ENCODE measurements at places on chromosomes 2 and 18.
A peak's percentile ranks its signal among the peaks of the same experiment; 100 is the strongest.

- DNase-seq = peak; percentile 18
These were observed 525.6 kb downstream of the MBD2 start for GRCh38 chr18:53698907-53699306.

- DNase-seq = no peak
These were observed 342.0 kb downstream of the TXNL1 start for GRCh38 chr18:56296381-56296780.

DNA sequence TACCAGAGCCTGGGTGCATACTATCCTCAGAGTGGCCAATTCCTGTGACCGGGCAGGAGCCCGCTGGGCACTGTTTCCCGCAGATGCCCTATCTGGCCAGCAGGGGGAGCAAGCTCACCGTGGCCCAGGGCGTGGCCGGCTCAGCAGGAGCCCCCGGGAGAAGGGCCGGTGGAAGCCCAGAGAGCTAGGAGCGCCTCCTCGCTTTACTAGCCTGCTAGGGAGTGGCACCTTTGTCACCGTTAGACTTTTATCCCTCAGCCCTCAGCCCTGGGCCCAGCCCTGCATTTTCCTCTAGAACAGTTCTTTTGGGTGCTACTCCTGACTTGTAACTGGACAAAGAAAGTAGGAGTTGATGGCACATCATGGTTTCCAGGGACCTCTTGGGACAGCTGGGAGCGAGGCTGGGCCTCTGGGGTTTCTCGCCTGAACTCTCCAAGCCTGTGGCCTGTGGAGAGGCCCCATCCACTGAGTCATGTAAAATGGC lies 24.0 kb downstream of the TMEM177 start:
- DNase-seq = no peak

- DNase-seq = no peak
These were observed 13.2 kb downstream of the TXNDC2 start for GRCh38 chr18:9898792-9899549.

- DNase-seq = no peak
These were observed 1.2 kb downstream of the RAB12 start for GRCh38 chr18:8610459-8610851.

GRCh38 chr2:206259376-206260187 lies 14.9 kb upstream of the ZDBF2 start:
- DNase-seq = no peak

GRCh38 chr2:56127010-56127409 lies 56.8 kb upstream of the CCDC85A start:
- DNase-seq = no peak

DNA sequence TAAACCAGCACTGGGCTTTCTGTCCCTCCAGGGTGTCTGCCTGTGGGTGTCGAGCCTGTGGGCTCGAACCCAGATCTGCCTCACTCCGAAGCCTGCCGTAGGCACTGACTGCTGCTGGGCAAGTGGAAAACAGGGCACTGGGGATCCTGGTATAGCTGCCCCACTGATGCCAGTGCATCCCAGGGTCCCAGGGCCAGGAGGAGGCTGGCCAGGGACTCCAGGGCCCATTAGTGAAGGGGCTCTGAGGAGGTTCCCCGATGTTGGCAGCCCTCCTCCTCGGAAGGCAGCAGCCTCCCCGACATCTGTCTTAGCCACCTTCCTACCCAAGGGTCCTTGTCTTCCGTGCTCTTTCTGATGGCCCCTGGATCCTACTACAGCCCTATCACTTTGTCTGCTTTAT lies 96.1 kb downstream of the RTN4 start:
- DNase-seq = no peak

DNA sequence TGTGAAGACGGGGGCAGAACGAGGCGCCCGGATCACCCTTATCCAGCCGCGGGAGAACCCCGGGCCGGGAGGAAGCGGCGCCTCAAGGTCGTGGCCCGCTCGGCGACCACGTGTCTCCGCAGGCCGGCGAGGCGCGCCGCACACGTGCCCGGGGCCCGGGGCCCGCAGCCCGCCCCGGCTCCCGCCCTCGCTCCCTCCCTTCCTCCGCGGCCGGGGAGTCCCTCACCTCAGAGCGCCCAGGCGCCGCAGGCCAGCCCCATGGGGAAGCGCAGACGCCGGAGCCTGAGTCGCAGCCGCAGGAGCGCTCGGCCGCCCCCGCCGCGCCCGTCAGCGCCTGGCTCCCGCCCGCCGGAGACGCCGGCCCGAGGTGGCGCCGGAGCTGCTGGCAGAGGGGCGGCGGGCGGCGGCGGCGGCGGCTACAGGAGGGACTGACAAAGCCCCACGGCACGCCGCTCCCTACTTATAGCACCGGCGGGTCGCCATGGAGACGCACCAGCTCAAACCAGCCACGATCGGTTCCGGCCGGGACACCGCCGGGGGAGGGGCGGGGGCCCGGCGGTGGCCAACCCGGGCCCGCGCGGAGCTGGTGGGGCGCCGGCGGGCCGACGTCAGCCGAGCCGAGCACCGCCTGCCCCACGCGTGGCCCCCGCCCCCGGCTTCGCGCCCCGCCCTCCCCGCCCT lies at the start of gene ODC1:
TSS of gene ODC1 (minus strand) at position 433 of the 681 bp plus-strand sequence. CDS start 3,295 bp downstream, outside the sequence.
- peak; percentile 70 for DNase-seq

DNA sequence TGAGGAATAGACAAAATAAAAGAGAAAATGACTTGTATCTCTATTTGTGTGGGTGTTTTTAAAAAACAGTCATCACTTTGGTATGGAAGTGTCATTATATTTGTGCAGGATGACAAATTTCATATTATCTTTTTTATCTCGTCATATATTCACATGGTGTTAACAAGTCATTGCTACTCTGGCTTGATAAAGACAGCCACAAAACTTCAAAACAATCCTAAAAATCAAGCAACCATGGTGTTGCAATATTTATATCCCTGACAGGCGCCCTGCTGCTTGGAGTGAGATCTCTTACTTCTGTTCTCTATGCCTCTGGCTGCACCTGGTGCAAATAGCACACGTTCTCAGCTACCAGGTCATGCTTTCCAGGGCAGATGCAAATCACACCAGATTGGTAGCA lies 278.0 kb upstream of the EPHA4 start:
- DNase-seq = no peak

- no peak for DNase-seq
These were observed 18.4 kb downstream of the RIOK3 start for GRCh38 chr18:23471486-23471885.

GRCh38 chr2:69134306-69134945 lies 121.4 kb downstream of the ANTXR1 start:
- DNase-seq = no peak

DNA sequence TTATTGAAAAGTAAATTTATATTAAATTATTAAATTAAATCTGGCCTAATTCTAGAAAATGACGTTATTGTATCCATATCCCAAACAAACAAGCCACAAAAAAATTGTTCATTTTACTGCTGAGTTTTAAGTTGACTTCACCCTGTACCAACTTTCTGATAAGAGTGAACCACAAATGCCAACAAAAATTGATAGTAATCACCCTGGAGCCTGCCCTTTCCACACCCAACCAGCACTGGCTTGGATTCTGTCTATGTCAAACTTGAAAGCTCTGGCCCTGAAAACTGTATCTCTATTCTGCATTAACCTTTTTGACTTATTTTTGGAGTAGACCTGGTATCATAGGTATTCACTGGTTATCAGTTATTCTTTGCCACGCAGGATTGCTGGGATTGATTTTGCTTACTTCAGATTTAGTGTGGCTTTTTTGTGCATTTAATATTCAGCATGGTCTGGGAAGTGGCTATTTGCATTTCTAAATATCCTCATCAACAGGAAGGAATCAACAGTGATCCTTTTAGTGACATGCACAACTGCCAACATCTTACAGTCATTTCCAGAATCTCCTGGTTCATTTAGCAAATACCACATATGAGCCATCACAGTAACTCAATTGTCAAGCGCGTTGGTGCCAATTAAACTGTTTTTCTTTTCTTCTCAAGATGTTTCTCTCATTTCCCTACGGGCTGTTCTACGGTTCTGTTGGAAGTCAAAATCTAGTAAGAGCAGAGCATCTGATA lies 11.4 kb upstream of the SRBD1 start:
- no peak for DNase-seq

- no peak for DNase-seq
These were observed 96.2 kb upstream of the ARHGAP28 start for GRCh38 chr18:6633310-6633709.

DNA sequence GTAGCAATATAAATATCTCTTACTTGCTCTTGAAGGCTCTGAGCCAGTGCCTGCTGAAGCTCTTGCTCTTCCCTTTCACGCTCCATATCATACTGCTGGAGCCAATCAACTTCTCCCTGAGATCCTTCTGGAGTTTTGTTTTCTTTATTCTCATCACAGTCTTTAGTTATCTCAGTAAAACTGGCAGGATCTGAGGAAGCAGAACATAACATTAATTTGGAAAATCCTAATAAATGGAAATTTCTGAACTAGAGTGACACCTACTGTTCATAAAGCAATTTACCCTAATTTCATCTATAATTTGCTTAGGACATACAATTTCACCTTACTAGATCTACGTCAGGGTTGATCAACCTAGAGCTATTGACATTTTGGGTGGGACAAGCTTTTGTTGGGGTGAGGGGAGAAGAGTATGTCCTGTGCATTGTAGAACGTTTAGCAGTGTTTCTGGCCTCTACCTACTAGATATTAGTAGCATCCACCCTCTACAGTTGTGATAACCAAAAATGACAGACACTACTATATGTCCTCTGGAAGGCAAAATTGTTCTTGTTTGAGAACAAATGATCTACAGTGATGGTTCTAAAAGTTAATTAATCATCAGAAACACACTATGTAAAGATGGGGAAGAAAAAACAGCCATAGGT lies 47.2 kb downstream of the VIL1 start:
- peak; percentile 2 for DNase-seq

- peak; percentile 22 for DNase-seq
These were observed 5.6 kb downstream of the BCL11A start for GRCh38 chr2:60547841-60548240.

GRCh38 chr2:31188131-31188530 lies 29.2 kb downstream of the CAPN14 start:
- DNase-seq = no peak

GRCh38 chr2:159209341-159210306 lies 76.9 kb downstream of the WDSUB1 start:
- DNase-seq = no peak

DNA sequence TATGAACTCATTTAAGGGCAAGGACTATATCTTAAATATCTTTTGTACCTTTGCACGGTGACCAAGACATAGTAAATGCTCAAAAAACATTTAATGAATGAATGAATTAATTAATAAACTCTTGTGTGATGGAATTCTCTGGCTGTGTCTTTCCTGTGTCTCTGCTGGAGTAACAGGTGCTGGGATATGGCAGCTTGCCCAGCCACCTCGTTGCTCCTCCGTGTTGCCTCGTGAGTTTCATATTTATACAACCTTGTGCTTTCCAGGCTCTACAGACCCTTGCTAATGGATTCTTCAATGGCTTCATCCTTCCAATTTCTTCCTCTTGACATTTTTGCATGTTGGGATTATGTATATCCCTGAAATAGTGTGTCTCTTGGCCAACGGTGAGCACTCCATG lies 30.4 kb downstream of the CTAGE1 start:
- no peak for DNase-seq

GRCh38 chr2:38866773-38867443 lies 8.8 kb downstream of the DHX57 start:
- peak; percentile 84 for DNase-seq

DNA sequence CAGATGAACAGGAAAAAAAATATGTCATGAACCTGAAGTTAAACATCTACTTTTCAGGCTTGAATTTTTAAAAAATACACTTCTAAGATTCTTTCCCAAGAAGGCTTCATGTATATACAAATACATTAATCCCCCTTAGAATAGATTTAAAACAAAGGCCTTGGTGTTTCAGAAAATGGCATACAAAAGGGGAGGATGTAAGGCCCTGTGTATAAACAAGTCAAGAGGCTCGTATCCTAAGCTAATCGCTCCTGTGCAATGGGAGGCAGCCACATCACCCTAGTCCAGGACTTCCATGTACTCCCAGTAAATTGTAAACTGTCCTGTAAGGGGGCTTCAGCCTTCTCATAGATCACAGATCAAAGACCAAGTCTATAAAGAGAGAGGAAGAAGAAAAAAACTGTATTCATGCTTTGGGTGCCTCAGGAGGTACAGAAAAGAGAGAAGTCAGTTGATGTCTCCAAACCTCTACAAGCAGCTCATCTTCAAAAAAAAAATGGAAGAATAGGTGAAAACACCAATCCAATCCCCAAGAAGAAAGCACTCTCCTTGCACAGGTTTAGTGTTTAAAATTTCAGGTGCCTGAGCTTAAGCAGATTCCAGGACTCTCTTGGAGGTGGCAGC lies 53.9 kb downstream of the ANKRD44 start:
- no peak for DNase-seq

DNA sequence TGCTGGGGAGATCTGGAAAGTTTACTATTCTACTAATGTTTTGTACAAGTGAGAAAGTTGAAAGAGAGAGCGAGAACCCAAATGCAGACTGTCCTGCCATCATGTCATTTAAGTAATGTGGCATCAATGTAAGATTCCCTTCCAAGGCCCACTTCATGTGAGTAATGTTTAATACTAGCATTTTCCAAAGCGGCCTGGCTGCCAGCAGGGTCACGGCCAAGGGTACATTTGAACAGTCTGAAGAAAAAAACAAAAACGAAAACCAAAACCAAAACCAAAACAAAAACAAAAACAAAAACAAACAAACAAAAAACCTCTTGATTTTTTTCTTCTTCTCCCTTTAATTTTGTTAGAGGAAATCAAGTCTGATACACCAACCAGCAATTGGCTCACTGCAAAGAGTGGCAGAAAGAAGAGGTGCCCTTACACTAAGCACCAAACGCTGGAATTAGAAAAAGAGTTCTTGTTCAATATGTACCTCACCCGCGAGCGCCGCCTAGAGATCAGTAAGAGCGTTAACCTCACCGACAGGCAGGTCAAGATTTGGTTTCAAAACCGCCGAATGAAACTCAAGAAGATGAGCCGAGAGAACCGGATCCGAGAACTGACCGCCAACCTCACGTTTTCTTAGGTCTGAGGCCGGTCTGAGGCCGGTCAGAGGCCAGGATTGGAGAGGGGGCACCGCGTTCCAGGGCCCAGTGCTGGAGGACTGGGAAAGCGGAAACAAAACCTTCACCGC lies 2.2 kb downstream of the HOXD10 start:
- DNase-seq = no peak

DNA sequence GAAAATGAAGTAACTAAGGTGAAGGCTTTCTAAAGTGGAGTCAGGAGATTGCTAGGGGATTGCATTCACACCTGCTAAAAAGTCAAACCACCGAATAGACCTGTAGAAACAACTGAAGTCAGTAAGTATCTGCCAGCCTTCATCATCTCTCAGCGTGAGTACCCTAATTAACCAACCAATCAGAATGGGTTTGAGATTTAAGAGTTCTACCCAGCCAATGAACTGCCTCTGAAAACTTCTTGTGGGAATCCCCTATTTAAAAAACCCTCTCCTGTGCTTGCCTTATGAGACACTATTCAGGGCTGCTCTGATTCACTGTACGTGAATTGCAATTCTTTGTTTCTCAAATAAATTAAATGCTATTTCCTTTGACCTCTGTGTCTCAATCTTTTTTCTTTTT lies 3.4 kb upstream of the FAM161A start:
- peak; percentile 4 for DNase-seq

GRCh38 chr2:204827701-204828590 lies 282.7 kb downstream of the PARD3B start:
- DNase-seq = no peak
